Spinal cord (tissue), 10 donors: ENCODE measurements at places on chromosomes 2 and 18.

- no peaks in the 10 kb centered on the region for H3K36me3 ChIP-seq
- peaks cover 8% of the 10 kb centered on the region for H3K4me1 ChIP-seq
- H3K4me3 ChIP-seq, result no peak overlapping the region
Measured at GRCh38 chr2:43144263-43144662, 82.1 kb downstream of the ZFP36L2 start.

DNA sequence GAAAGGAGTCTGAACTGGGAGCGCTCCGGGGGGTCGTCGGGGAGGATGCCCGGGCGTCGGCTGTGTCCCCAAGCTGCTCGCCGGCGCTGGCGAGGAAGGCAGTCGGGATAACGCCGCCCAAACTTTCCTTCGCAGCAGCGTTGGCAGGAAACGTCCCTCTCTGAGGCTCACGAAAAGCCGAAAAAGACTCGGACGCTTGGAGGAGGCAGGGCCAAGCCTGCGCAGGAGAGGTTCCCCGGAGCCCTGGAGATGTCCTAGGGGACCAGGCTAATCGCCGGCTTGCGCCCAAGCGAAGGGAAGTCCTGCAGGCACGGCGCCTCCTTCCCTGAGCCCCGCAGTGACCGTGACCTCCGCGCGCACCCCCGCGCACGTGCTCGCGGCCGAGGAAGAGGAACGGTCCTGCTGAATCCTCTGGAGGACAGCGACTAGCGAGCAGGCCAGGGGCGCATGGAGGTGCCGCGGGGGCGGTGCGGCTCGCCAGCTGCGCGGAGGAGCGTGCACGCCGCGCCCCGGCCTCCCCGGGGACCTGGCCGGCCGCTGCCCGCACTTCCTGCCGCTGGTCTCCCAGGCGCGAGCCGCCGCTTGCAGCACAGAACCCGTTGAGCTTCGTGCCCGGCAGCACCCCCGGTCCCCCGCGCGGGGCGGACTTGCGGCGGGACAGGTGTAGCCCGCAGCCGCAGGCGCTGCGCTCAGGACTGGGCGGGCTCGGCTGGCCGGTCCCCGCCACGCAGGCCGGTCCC is at the start of gene SH3RF3:
Gene SH3RF3 (plus strand): TSS at position 590 of the 740 bp plus-strand sequence.
- no peak for DNase-seq
- no peak within 1 kb of the TSS for H3K27ac ChIP-seq
- no peaks in the 10 kb centered on the region for H3K36me3 ChIP-seq
- H3K4me3 ChIP-seq, result peak within 1 kb of the TSS; percentile 63
- H3K4me1 ChIP-seq, result peaks cover 24% of the 10 kb centered on the region

DNA sequence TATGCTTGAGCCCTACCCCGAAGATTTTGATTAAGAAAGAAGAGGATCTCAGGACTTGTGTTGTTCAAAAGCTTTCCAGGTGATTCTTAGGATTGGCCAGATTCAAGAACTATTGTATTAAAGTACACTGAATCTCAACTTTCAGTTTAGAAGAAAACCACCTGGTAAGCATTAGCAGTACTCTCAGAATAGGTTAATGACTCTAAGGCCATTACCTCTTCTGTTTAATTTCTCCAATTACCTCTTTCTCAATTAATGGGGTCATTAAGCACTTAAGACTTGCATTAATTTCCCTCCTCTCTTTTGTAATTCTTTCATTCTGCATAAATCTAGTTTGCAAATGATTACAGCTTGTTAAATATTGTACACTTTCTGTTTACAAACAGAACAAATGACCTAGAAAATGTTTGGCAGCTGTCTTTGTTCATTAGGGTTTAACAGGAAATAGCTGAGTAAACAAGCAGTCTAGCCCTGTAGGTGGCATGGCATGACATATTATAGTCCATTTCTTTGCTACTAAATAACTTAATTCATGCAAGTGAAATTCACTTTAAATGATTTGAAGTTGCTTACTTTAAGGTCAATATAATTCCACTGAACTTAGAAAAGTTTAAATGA is 20.4 kb upstream of the TDRD15 start:
- H3K27ac ChIP-seq, result no peak overlapping the region
- no peaks in the 10 kb centered on the region for H3K27me3 ChIP-seq
- DNase-seq, result no peak
- no peak overlapping the region for H3K4me3 ChIP-seq

DNA sequence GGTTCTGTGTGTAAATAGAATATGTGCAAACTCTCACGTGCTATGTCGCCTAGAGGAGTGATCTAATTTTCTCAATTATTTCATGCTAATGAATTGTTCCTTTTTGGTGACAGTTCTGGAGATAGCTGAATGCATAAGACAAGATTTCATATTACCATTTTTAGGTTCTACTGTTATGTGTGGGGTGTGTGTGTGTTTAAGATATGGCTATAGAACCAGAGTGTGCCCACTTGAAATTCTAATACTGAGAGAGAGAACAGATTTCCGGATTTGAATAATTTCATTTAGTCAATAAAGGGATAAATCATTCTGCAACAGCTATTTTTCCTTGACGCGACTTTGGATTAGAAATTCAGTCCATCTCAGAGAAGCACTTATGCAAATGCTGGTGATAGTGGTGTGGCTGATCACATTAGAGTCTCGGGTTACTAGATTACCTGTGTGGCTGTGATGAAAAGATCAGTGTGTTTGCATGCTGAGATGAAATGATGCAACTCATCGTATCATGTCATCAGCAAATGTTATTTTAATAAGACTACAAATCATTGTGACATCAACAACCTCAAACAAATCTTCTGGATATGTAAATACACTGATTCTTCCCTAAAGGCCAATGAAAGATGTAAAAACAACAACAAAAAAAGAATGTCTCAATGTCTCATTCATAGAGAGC is 415.9 kb downstream of the EPHA4 start:
- H3K27ac ChIP-seq, result no peak overlapping the region
- no peaks in the 10 kb centered on the region for H3K27me3 ChIP-seq
- peaks cover 4% of the 10 kb centered on the region for H3K4me1 ChIP-seq
- H3K4me3 ChIP-seq, result no peak overlapping the region
- peak; percentile 4 for DNase-seq
- H3K36me3 ChIP-seq, result no peaks in the 10 kb centered on the region
